Uterine smooth muscle cell (primary cell): ENCODE measurements at places on chromosomes 5 and 9. TPM values are rescaled to one million over a fixed set of nuclear protein-coding genes. Genes with fewer than 3 reads are reported as not detected.

The HAPLN1 gene
- total RNA-seq: 0.11 and 0.37 TPM in 2 replicates

The SH3RF2 gene
- total RNA-seq: 0.77 and 1.2 TPM in 2 replicates

The PRRT1B gene
- total RNA-seq: not detected in 2 replicates

The EPB41L4B gene
- 0.11 and 0.12 TPM in 2 replicates for total RNA-seq

The C5orf34 gene
- 4.4 and 11.5 TPM in 2 replicates for total RNA-seq

The EIF4E1B gene
- not detected in 2 replicates for total RNA-seq

The CTXN3 gene
- total RNA-seq: not detected in 2 replicates

The KIF24 gene
- total RNA-seq: 1.4 and 5.2 TPM in 2 replicates

The GPX8 gene
- total RNA-seq: 112 and 126 TPM in 2 replicates

The ERCC8 gene
- 21.4 and 25.8 TPM in 2 replicates for total RNA-seq

The MAST4 gene
- 9.8 and 16.6 TPM in 2 replicates for total RNA-seq
